NCI-H460 (cell line): ENCODE measurements at places on chromosomes 7 and 10.

- no peak for DNase-seq
Measured at GRCh38 chr10:6022660-6023059, 39.5 kb downstream of the IL2RA start.

- DNase-seq: no peak
Measured at GRCh38 chr10:14004536-14004935, 326.2 kb downstream of the FRMD4A start.

- DNase-seq: no peak
Measured at GRCh38 chr7:148800677-148801076, 83.4 kb downstream of the EZH2 start.

- peak; percentile 17 for DNase-seq
Measured at GRCh38 chr10:50990568-50991455, 83.5 kb upstream of the PRKG1 start.

- DNase-seq: no peak
Measured at GRCh38 chr7:77979219-77979618, 180.6 kb downstream of the PHTF2 start.
